ENCODE measurements at places on chromosomes 3 and 15.
A peak's percentile ranks its signal among the peaks of the same experiment; 100 is the strongest.

GRCh38 chr3:49415931-49416601 is 3.8 kb downstream of the TCTA start:
- DNase-seq = peak; percentile 92

GRCh38 chr15:47586653-47587224 is 130.6 kb upstream of the SEMA6D start:
- no peak for DNase-seq

DNA sequence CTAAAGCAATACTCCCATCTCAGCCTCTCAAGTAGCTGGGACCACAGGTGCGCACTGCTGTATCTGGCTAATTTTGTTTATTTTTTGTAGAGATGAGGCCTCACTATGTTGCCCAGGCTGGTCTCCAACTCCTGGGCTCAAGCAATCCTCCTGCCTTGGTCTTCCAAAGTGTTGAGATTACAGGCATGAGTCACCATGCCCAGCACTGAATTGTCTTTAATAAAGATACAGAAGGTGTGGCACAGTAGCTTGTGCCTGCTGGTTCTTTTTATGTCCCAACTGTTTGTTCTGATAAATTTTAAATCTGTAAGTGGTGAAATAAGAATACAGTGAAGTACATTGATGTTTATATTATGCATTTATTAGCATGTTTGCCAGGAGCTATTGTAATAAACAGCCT is 20.6 kb upstream of the TRAK1 start:
- DNase-seq = no peak

- DNase-seq = no peak
Observed at GRCh38 chr3:5219216-5219615, 31.7 kb downstream of the EDEM1 start.

DNA sequence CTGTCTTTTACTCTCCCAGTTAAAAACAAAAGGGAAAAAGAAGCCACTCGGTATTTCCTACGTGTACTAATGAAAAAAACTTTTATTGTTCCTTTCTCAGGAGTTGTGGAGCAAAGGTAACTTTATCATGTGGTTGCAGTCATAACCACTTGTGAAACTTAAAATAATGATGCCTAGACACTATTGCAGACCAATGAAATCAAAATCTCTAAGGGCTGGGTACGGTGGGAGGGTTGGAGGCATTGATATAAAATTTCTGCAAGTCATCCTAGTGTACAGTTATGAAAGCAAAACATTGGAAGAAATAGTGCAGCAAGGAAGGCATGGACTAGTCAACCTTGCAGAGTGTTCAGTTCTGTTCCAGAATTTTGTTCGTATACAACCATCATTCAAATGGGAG is 808.8 kb downstream of the TUSC7 start:
- DNase-seq = no peak

- no peak for DNase-seq
Observed at GRCh38 chr3:76888856-76889255, 151.0 kb upstream of the ROBO2 start.

DNA sequence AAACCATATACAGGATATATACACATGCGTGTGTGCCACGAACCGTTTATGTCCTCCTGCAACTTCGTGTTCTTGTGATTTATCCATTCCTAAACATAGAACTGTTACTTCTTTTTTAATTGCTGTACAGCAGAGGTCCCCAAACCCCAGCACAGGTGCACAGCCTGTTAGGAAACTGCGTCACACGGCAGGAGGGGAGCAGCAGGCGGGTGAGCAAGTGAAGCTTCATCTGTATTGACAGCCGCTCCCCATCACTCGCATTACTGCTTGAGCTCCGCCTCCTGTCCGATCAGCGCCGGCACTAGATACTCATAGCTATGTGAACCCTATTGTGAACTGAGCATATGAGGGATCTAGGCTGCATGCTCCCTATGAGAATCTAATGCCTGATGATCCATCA is 34.9 kb upstream of the NRROS start:
- DNase-seq = no peak

- no peak for DNase-seq
Observed at GRCh38 chr3:101689286-101689685, 2.8 kb upstream of the RPL24 start.

DNA sequence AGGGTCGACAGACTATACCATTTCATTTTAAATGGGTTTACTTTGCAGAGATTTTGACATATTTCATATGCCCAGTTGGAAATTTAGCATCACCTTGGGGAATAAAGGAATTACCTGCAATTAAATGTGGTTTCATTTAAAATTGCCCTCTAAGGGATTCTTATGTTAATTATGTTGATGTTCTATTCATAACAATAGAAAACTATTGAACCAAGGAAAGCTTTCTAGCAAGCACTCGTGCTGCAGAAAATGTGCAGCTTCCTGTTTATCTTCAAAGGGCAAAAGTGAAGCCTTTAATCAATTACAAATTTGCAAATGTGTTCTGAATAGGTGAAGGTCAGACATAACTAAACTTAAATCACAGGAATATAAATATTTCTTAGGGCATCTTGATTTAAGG is 352.1 kb downstream of the CHST2 start:
- no peak for DNase-seq

GRCh38 chr3:140760324-140761075 is 82.6 kb downstream of the TRIM42 start:
- no peak for DNase-seq

DNA sequence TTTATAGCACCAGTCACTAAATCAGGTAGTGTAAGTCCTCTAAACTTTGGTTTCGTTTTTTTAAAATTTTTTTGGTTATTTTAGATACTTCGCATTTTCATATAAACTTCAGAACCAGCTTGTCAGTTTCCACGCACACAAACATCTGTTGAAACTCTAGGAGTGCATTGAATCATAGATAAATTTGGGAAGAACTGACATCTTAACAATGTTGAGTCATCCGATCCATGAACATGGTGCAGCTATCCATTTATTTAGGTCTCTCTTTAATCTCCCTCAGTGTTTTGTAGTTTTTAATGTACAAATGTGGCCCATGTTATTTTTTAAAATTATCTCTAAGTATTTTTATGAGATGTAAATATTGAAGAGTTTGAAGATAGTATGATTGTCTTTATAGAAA is 17.7 kb downstream of the TICRR start:
- DNase-seq = no peak

DNA sequence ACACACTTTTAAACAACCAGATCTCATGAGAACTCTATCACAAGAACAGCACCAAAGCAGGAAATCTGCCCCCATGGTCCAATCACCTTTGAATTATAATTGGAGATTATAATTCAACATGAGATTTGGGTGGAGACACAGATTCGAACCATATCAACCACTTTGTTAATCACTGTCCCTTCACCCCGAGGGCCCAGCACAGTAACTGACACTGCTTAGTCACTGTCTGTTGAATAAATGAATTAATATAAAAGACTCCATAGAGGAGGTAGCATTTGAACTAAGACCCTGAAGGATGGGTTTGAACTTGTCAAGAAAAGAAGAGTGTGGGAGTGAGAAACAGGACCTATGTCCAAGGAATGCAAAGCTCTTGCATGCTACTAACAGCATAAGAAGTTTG is 276.4 kb downstream of the SHOX2 start:
- no peak for DNase-seq

- no peak for DNase-seq
Observed at GRCh38 chr15:88716543-88717381, 77.9 kb downstream of the ISG20 start.

DNA sequence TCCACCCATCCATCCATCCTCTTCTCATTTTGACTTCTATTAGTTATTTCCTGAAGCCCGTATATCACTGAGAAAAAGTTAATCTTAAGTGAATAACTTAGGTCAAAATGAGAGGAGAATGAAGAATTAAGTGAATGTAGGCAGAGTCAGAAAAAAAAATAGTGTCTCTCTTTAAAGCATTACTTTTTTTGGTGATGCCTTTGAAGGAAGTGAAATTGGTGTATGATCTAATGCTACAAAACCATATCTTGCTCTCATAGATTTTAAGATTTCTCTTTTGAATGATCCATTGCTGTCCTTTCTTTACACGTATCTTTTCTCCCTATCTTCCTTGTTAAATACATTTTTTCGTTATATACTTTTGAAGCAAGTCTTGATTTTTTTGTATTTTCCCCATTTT is 23.4 kb downstream of the FNDC3B start:
- DNase-seq = no peak

GRCh38 chr15:56598991-56599390 is 134.1 kb upstream of the MNS1 start:
- no peak for DNase-seq

DNA sequence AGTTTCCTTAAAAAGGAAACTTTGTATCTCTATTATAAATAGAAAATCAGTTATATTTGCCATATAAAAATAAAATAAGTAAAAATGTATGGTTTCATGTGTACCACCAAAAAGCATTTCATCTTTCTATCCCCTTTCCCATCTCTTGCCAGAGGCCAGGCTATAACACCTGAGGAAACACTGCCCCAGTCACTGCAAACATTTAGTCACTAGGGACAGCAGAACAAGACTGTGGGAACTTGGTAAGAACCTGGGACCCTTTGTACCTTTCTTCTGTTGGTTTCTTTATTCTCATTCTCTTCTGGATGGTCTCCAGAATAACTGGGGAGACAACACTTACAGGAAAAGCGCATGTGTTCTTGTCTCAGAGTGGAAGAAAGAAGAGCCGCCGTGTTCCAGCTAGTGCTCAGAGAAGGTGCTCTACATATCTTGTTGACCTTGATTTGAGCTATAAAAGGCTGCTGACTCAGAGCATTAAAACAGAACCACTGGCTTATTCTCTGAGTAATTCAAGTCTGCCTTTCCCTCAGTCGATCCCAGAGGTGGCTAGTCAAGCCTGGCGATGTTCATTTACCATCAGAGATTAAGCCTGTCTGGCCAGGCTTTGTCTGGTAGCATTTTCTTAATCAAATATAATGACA is 361.6 kb downstream of the RBMS3 start:
- DNase-seq = no peak
